Stimulated activated CD4-positive, alpha-beta T cell treated with anti-CD3 and anti-CD28 coated beads, Interleukin-4, amount 100 ng/mL, for 4 hours (primary cell): ENCODE measurements at places on chromosomes 5 and 9.

- no peak for DNase-seq
Measured at GRCh38 chr9:14748373-14748772, 25.8 kb upstream of the CER1 start.

- DNase-seq = no peak
Measured at GRCh38 chr5:133273661-133274596, 222.1 kb downstream of the HSPA4 start.

DNA sequence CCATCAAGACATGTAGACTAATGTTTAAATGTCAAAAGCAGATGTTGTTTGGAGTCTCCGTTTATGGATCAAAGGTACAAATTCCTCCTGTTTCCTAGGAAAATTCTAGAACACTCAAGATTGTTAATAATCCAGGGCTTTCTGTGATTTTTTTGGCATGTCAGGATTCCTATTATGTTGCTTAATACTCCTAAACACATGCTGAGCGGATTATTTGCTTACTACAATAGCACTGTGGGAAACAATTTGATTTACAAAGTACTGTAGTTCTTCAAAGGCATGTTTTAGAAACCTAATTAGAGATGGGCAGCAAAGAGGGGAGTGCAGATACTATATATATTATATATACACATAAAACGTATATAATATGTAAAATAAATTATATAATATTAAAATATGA lies 19.0 kb upstream of the SCAMP1 start:
- no peak for DNase-seq

DNA sequence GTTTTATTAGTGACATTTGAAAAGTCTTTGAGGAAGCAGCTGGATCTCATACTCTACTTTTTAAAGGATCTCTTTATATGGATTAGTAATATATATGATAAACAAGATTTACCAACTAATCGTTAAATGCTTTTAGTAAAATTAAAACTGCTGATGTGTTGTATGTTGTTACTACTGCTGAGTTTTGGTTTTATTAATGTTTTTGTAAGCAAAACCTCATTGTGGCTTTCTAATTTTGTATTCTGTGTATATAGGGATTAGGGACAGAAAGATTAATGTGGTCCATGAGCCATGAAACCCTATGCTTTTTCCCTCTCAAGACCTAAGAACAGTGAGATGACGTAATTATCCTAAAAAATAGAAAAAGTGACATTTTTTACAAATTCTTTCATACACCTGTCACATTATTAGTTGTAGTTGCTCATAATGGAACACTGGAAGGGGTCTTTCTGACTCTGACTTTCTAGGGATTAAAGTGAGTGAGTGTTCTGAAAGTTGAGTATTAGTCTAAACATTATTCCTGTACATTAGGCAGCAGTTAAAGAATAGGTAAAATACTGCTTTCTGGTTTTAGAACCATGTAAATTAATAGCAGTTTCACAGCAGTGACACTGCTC lies 85.9 kb downstream of the SLC12A2 start:
- no peak for DNase-seq

GRCh38 chr5:58886315-58887207 lies 303.7 kb downstream of the RAB3C start:
- DNase-seq = peak; percentile 44

- DNase-seq = no peak
Measured at GRCh38 chr5:138489683-138490061, 24.4 kb downstream of the EGR1 start.

GRCh38 chr5:82164977-82165713 lies 113.0 kb downstream of the RPS23 start:
- DNase-seq = no peak

- DNase-seq = peak; percentile 2
Measured at GRCh38 chr9:17810728-17811571, 232.1 kb downstream of the SH3GL2 start.

DNA sequence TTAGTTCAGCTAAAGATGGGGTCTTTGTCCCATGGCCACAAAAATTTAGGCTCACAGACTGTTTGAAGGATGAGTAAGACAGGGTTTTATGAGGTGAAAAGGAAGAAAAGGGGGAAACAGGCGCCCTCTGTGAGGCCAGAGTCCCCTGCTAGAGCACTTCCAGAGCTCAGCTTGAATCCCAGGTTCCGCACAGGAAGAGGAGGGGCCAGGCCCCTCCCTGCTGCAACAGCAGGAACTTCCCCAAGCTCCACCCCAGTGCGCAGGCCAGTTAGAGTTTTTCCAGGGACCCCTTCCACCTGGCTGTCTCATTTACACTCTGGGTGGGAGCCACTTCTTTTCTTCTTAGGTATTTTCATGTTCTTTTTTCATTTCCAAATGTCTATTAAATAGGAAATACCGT lies 480.8 kb downstream of the PSAT1 start:
- no peak for DNase-seq

- no peak for DNase-seq
Measured at GRCh38 chr9:120071760-120072159, 508.2 kb downstream of the CDK5RAP2 start.

DNA sequence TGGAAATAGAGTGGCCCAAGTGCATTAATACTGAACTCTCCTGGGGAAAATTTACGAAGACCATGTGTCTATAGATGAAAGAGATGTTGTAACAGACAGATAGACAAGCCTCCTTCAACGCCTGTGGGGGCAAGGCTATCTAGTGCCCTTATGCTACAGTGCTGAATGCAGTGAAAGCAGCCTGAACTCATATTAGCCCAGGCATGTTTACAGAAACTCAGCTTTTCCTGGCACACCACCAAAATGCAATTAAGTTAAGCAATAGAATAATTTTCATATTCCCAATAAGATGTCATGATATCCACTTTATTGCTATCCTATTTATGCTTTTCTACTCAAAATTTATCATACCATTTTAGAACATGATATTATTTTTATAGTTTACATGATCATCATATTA lies 277.0 kb downstream of the DIRAS2 start:
- no peak for DNase-seq

DNA sequence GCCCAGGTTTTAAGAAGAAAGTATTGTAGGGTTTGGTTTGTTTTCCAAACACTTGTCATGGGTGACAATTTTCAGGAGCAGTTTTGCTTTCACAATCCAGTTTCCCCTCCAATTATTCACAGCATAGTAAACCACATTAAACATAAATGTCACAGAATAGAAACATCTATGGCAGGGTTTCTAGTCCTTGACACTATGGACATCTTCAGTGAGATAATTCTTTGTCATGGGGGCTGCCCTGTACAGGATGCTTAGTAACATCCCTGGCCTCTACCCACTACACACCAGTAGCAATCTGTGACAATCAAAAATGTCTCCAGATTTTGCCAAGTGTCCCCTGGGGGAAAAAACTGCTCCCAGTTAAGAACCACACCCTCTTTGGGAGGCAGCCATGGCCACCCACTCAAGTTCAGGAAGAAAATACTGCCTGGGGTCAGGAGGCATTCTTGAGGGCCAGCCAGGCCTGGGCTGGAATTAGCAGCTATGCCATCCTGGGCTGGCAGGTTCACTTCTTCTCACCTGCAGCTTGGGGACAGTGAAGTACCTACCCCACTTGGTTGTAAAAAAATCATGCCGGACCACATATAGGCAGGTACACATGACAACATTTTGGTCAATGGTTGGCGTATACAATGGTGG lies 116.3 kb downstream of the HSD17B3 start:
- DNase-seq = no peak

- DNase-seq = no peak
Measured at GRCh38 chr9:6711403-6711802, 46.4 kb upstream of the KDM4C start.

GRCh38 chr9:83473488-83473971 lies 64.7 kb downstream of the FRMD3 start:
- DNase-seq = no peak

DNA sequence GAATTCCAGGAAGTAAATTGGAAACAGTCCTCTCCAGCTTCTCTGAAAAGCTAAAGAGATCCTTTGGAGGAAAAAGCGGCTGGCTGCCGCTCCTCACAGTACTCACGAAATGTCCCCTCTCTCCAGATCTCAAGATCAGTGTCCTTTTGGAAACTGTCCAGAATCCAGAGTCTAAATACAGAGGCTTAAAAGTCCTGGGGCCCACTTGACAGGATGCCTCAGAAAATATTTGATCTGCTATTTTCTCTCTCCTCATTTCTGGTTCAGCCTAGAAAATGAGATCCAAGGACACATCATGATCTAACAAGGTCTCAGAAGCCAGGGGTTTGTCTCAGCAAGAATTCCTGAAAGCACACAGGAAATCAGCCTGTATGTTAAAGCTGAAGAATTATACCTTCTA lies 7.2 kb downstream of the C1QTNF2 start:
- no peak for DNase-seq

GRCh38 chr5:5933651-5934050 lies 444.7 kb downstream of the MED10 start:
- DNase-seq = no peak

- no peak for DNase-seq
Measured at GRCh38 chr5:10715605-10716290, 45.3 kb downstream of the DAP start.

DNA sequence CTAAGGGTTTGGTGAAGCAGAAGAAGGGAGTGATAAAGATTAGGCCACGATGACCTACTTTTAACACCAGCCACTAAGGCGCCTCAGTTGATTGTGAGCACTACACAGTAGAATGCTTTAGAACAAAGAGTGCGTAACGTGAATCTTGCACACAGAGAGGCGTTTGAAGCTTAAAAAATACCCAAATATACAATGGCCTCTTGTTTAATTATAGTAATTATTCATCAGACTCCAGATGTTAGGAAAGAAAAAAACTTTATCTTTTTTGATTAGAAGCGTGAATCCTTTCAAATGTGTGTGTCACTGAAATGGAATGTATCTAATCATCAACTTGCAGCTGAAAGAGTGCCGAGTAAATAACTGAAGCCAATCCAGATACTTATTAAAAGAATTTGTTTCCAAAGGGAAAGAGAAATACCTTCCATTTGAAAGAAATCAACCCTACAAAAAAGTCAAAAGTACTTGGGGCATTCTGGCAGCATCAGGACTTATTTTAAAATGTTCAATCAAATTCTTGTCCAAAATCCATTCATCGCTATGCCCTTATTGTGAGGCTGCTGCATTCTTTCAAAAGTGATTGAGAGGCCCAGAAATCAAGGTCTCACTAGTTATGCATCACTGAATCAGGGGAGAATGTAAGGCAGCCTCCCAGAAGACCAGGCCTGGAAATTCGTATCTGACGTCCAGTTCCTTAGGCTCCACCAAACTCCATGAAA lies 337.5 kb downstream of the ZNF608 start:
- DNase-seq = no peak

DNA sequence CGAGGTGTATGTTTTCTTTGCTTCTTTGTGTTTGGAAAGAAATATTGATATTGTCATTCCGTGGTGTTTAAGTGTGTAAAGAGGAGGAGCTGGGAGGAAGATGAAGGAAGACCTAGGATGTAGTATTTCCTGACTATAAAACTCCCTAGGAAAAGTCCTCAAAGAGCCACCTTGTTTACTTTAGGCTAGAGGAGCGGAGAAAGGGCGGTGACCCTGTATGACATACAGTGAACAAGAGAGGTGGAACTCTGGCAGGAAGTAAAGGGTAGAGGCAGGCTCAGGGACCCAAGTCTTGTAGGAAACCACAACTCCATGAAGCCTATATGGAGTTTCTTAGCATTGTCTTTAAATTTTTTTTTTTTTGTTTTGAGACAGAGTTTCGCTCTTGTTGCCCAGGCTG lies 303.9 kb downstream of the DOCK8 start:
- DNase-seq = no peak

DNA sequence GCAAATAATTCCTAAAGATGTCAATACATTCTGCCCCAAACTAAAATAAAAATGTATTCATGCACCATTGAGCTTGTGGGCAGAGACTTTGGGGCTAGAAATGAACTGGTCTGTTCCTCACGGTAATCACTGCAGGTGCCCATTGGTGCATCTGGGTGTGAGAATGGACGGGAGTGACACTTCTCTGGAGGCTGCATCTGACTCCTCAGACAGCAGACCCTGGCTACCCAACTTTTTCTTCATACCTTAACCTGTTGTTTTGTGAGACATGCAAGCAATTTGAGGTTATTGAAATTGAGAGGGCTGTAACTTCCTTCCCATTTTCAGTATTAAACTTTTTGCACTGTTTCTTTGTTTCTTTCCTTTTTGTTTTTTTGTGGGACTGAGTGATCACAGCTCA lies 333.4 kb downstream of the ICE1 start:
- DNase-seq = no peak

- no peak for DNase-seq
Measured at GRCh38 chr5:53994148-53994547, 316.2 kb downstream of the ARL15 start.

DNA sequence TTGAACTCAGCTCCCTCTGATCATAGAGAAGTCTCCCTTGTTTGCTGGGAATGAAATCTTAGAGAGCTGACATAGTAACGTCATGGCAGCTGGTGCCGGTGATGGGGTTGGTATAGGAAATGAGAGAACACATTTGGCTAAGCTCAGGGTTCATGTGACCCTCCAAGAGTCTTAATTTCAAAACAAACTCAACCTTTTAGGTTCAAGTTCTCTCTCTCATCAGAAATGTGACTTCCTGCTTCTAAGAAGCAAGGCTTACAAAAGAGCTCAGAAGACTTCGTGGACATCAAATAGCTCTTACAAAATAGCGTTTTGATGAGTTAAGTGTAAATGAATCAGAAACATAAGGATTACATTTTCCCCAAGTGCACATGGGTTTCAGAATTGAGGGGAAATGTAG lies 97.3 kb downstream of the PAPPA start:
- no peak for DNase-seq

GRCh38 chr5:591746-592145 lies 20.4 kb upstream of the CEP72 start:
- no peak for DNase-seq
